ENCODE measurements at places on chromosomes 1 and 21.

DNA sequence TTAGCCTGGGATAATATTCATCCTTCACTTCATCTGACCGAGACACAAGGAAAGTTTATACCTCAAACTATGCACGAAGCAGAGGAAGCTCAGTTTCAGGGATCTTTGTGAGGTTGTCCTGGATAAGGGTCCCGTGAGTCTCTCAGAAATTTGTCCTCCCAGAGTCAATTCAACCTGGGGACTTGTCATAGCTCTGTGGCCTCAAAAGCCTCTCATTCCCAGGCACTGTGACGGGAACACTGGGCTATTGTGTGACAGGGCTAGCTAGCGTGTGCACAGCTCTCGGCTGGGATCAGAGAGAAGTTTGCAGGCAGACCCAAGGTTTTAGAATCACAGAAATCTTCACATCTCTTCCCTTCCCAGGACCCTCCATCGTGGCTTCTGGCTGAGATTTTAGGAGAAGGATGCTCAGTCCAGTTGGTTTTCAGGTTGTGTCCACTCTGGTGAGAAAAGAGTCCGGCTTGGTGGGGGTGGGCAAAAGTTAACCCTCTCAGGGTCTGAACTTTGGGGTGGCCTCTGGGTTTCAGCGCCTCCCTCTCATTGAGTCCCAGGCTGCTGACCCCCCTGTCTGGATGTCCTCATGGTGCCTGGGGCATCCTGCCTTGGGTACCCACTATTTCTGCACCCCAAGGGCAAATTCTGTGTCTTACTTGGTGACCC, 20.4 kb upstream of the LBR start:
- no peak for DNase-seq

DNA sequence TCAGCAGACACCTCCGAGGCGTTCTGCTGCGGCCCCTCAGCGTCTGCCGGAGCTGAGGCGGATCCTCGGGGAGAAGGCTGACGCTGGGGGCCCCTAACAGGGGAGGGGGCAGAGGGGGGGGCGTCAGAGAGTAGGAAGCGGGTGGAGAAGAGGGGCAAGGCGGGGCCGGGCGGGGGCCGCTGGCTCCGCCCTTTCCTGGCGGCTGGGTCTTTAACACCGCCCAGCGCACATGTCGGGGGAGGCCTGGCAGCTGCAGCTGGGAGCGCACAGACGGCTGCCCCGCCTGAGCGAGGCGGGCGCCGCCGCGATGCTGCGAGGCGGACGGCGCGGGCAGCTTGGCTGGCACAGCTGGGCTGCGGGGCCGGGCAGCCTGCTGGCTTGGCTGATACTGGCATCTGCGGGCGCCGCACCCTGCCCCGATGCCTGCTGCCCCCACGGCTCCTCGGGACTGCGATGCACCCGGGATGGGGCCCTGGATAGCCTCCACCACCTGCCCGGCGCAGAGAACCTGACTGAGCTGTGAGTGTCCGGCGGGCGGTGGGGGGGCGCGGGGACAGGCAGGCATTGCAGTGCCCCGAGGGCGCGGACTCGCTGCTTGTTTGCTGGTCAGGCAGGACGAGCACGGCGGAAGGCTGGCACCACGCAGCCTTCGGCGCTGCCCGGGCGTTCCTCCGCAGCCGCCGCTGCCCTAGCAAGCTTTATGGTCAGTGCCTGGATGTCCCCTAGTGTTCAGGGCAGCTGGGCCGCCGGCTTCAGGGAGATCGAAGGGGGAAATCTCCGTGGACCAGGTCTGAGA, at the start of gene NTRK1:
Gene NTRK1, plus strand, starts transcription at position 238 of the 796 bp plus-strand sequence. Its CDS starts 70 bp downstream, at position 308.
- peak; percentile 60 for DNase-seq

- no peak for DNase-seq
Observed at GRCh38 chr1:6987940-6988339, 202.7 kb downstream of the CAMTA1 start.

DNA sequence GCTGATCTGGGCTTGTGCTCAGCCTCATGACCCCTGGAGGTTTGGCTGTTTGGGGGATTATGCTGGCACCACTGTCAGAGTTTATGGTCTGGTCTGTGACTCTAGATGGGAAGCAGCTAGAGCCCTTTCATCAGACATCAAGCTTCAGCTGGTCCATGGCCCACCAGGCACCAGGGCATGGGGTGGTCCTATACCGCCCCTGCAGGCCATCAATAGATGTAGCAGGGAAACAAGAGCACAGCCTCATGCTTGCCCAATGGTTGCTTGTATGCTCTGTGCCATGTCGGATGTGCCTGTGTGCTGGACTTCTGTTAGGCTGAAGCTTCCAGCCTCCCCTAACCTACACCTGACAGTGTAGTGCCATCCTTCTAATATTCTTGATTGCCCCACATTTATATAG, 71.1 kb upstream of the CD34 start:
- DNase-seq, result no peak

GRCh38 chr21:44947111-44947929, 7.5 kb downstream of the SLX9 start:
- DNase-seq, result no peak

DNA sequence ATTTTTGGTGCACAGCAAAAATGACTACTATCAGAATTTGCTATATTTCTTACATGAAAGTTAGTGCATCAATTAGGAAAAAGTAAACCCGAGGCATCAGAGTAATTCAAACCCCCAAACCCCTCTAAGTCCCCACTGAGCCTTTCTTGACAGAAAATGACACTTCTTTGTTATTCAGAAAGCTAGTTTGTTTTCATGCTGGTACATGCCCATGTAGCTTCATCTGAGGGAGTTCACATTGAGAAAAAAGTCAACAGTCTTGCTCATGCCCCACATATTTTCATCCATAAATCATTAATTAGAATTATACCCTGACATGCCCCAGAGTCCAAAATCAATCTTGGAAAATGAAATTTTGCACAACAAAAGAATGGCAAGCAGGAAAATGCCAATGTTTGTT, 39.9 kb upstream of the PDC start:
- no peak for DNase-seq

GRCh38 chr21:29242201-29242600, 56.5 kb upstream of the BACH1 start:
- no peak for DNase-seq

- no peak for DNase-seq
Observed at GRCh38 chr1:220966041-220966440, 86.8 kb downstream of the HLX start.

DNA sequence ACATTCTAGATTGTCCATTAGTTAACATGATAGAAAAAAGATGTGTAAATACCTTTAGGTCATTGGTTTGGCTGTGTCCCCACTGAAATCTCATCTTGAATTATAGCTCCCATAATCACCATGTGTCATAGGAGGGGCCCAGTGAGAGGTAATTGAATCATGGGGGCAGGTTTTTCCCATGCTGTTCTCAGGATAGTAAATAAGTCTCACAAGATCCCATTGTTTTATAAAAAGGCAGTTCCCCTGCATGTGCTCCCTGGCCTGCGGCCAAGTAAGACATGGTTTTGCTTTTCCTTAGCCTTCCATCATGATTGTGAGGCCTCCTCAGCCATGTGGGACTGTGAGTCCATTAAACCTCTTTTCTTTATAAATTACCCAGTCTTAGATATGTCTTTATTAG, 32.5 kb upstream of the SLC44A5 start:
- DNase-seq, result no peak

DNA sequence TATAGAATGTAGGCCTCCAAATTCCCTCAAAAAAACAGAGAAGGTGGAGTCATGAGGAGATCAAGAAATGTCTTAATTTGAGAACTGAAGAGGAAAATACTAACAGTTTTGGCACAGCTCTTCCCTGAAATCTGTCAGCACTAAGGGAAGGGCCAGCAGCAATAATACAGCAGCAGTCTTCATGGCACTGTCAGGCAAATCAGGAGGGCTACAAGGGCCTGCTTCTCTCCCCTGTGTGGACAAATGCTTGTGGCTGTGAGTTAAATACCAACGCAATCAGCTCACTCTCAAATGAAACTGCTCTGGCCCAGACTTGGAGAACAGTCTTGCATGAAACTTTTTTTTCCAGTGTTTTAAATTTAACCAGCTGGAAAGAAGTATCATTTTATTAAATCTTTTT, 20.5 kb upstream of the CNN3 start:
- no peak for DNase-seq

All from B cell (primary cell).